Left kidney (tissue), 8 donors: ENCODE measurements at places on chromosomes 2 and 18.

DNA sequence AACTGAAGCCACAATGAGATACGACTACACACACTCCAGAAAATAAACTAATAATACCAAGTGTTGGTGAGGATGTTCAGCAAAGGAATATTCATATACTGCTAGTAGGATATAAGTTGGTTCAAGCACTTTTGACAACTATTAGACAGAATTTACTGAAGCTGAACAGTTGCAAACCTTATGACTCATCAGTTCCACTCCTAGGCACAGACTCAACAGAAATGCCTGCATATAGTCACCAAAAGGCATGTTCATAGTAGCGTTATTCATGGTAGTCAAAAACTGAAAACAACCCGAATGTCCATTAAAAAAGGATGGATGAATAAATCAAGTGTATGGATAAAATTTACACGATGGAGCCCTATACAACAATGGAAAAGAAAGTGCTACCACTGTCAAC, 232.0 kb downstream of the ANAPC1 start:
- no peak for DNase-seq

DNA sequence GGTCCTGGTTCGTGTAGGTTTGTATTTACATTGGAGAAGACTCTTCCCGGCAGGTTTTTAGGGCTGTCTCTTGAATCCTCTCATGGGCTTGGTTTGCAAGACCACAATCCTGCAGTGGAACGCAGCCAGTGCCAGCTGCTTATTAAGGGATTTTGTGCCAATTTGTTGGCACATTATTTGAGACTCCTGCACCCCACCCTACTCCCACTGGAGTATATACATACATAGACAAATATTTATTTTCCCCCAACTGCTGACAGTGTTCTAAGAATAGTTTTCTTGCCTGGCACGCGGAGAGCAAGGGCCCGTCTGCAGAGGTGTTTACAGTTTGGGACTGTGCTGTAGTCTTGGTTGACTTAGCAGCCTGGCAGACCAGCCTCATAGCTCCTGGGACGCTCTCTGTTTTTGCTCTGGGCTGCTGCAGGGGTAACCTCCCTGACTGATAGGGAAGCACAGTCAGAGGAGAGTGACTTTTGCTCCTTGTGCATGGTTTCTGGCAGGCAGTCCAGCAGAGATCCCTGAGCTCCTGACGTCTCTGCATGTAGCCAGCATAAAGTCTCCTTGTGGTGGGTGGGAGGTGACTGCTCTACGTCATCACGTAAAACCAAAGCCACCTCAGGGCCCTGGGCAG, 1.9 kb downstream of the LDLRAD4 start:
- no peak for DNase-seq

DNA sequence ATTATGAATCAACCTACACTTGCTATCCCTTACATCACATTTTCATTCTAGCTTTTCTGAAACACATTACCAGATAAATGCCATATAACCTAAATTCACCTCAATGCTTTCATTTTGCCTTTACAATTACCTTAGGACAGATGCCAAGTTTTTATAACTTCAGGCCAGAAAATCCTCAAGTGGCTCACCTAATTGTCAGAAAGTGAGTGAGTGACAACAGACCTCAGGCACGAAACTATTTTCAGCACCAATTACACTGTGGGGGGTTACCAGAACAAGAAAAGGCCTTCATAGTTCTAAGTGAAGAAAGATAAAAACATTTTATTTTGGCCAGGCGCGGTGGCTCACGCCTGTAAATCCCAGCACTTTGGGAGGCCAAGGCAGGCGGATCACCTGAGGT, 52.3 kb upstream of the ST8SIA5 start:
- DNase-seq: no peak

- DNase-seq: no peak
These were observed 19.4 kb downstream of the KRCC1 start for GRCh38 chr2:88036182-88036581.

DNA sequence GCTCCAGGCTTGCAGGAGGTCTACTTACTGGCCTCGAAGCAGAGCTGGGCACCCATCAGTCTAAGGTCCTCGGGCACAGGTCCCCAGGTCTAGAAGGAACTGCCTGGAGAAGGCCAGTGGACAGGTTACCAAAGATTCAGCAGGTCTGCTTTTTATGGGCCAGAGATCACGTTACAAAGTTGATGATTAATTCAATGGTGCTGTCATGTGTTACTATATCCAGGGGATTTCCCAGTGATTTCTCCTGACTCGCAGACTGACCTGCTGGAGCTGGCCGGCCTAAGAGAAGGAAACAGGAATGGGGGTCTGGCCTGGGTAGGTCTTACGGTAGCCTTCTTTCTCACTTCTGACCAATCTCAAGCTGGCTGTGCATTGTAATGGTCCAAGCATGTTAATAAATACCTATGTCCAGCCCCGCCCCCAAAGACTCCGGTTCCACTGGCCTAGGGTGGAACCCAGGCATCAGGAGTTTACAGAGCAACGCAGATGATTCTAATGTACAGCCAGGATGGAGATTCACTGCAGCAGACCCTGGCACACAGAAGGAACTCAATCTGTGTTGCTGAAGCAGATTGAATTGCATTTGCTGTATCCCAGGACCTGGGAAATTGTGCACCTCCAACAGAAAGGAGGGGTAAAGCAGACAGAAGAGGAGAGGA, at the start of gene NEURL3:
TSS of gene NEURL3 (minus strand) at position 127 of the 659 bp plus-strand sequence. CDS start at position 56, 71 bp downstream.
- DNase-seq: peak; percentile 79
